Stimulated activated CD4-positive, alpha-beta T cell treated with anti-CD3 and anti-CD28 coated beads, Interleukin-1b, Interleukin-23, amount 100 ng/mL, for 1 hour (primary cell): ENCODE measurements at places on chromosomes 11 and 22.
A peak's percentile ranks its signal among the peaks of the same experiment; 100 is the strongest.

- no peak for DNase-seq
Measured at GRCh38 chr11:61489833-61490721, 18.5 kb upstream of the LRRC10B start.

DNA sequence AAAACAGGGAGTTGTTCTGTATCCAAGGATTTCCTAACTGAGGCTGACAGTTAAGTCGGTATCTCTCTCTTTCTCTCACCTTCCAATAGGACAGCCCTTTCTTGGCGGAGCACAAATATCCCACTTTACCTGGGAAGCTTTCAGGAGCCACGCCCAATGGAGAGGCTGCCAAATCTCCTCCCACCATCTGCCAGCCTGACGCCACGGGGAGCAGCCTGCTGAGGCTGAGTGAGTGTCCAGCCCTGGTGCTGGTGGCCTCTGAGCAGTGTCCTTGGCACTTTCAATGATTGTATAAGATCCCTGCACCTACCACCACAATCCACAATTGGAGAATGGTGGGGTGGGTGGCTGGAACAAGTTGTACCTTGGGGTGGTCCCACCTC, 33.7 kb downstream of the CYB5R2 start:
- DNase-seq: no peak

- no peak for DNase-seq
Measured at GRCh38 chr11:34124885-34125668, 19.6 kb downstream of the NAT10 start.

- no peak for DNase-seq
Measured at GRCh38 chr11:59224351-59224928, 11.7 kb upstream of the MPEG1 start.

GRCh38 chr11:2481253-2481652, 36.4 kb downstream of the KCNQ1 start:
- no peak for DNase-seq

GRCh38 chr11:95788921-95789505, 569 bp downstream of the FAM76B start:
- peak; percentile 2 for DNase-seq

DNA sequence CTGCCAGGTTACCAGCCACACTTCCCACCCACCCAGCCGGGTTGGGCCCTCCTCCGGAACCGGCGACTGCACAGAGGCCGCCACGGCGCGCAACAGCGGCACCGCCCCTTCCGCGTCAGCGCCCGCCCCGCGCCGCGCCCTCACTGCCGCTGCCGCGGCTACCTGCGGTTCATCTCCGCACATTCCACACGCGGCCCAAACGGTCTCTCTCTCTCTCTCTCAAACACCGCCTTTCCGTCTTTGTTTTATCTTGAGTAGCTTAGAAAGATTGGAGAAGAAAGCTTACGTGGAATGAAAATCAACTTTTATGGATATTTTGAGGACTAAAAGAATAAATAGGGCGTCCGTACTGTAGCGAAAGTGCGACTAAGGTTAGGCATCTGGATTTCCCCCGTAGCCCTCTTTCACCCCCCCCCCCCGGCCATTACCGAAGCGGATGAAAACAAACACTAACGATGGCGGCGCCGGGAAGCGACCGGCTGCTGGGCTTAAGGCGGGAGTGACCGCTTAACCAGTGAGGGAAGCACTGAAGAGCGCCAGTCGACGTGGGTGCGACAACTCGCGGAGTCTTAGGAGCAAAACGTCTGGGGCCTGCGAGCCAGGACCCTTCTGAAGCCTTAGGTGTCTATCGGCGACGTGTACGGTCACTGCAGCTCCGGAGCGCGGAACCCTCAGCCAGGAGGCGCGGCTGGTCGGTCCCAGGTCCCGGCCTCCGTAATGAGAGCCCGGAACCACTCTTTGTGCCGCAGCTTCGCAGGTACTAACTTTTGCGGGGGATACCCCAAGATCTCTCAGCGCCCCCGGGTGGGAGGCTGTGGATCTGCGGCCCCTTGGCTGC, at the start of the genes ATG13 and HARBI1:
Gene ATG13 (plus strand): TSS at position 420 of the 838 bp plus-strand sequence. CDS start 26,739 bp downstream, outside the sequence.
Gene HARBI1 (minus strand): TSS at position 94 of the 838 bp plus-strand sequence. CDS start 990 bp downstream, outside the sequence.
- DNase-seq: peak; percentile 88

DNA sequence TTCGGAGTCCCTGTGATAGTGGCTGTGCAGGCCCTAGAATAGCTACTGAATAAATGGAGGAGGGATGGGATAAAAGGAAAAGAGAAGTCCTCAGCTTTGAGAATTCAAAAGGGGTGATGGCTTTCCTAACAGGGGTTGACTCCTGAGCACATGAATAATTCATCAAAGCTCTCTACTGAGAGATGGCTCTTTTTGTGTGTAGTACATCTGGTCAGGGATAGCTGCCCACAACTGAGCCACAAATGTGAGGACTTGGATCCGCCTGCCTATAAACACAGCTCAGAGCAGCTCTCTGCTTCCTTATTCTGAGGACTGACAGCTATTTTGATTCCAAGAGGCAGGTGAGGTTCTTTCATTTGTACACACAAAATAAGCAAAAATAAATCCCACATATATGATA, 82.3 kb downstream of the USP35 start:
- DNase-seq: no peak

DNA sequence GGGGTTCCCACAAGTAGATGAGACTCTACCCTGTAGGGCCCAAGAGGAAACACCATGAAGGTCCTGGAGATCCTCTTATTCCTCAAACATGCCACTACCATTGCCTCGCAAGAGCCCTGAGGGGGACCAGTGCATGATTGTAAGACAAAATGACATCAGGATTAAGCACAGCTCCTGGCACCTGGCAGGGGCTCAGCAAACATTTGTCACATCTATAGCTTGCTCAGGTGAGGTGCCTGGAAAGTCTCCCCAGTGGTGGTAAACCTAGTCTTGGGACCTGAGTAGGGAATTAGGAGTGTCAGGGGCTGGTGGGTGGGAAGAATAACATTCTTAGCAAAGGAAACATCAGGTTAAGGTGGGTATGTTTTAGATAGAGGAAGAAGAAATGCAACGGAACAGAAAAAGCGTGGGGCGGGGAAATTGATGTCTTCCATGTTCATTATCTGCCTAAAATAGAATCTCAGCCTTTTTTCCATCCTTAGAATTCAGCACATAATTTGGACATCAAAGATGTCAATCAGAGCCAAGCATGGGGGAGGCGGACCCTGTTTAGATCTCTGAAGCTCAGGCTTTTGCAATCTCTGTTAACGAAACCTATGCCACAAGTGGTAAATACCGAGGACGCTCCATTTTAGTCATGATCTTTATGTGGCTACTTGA, 924 bp downstream of the YPEL1 start:
- DNase-seq: no peak

DNA sequence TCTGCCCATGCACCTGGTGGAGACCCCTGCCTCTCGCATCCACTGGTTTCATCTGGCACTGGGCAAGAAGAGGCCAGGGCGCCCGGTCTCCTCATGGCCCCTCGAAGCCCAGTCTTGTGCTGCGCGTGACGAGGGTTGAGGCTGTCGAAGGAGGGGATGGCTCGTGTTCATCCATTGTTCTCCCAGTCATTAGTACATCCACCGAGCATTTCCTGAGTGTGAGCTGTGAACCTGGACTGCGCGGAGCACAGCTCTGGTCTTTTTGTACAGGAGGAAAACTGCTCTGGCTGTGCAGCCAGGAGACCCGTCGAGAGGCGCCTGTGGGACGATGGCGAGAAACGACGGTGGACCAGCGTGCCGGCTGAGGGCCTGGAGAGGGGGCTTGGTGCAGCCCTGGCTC, 6.8 kb downstream of the CACNA1I start:
- DNase-seq: no peak

DNA sequence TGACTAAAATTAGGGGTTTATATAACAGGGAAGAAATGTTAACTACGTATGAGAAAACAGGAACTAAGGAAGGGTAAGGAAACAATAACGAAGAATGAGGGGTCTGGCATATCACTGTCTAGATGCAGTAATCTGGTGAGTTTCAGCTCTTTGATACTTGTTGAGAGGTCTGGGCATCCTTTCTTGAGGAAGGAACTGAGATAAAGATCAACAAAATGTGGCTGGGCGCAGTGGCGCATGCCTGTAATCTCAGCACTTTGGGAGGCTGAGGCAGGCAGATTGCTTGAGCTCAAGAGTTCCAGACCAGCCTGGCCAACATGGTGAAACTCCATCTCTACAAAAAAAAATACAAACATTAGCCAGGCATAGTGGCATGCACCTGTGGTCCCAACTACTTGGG, 2.7 kb downstream of the DCDC1 start:
- DNase-seq: no peak

- DNase-seq: no peak
Measured at GRCh38 chr11:95365348-95365747, 134.3 kb upstream of the SESN3 start.

DNA sequence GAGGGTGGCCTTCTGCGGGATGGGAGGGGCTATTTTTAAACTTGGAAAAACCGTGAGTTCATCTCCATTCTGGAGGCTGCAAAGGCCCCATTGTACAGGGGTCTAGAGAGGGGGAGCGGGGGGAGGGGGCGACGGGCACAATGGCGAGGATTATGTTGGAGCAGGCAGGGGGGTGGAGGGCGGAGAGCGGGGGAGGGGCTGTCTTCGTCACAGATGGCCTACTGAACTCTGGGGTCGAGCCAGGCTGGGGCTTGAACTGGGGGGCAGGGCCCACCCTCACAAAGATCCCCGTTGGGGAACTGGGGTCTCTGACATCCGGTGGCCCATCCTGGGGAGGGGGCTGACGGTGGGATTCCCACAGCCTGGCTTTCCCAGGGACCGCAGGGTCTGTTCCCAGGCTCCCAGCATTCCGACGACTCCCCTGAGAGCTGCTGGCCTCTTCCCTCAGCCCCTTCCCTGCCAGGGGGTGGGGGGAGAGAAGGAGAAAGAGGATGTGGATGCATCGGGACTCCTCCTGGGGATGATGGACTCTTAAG, 3.4 kb upstream of the MCAM start:
- DNase-seq: no peak

GRCh38 chr11:75767793-75768111, 826 bp upstream of the DGAT2 start:
- DNase-seq: no peak

GRCh38 chr11:58775066-58775708, 43.4 kb upstream of the GLYAT start:
- no peak for DNase-seq

DNA sequence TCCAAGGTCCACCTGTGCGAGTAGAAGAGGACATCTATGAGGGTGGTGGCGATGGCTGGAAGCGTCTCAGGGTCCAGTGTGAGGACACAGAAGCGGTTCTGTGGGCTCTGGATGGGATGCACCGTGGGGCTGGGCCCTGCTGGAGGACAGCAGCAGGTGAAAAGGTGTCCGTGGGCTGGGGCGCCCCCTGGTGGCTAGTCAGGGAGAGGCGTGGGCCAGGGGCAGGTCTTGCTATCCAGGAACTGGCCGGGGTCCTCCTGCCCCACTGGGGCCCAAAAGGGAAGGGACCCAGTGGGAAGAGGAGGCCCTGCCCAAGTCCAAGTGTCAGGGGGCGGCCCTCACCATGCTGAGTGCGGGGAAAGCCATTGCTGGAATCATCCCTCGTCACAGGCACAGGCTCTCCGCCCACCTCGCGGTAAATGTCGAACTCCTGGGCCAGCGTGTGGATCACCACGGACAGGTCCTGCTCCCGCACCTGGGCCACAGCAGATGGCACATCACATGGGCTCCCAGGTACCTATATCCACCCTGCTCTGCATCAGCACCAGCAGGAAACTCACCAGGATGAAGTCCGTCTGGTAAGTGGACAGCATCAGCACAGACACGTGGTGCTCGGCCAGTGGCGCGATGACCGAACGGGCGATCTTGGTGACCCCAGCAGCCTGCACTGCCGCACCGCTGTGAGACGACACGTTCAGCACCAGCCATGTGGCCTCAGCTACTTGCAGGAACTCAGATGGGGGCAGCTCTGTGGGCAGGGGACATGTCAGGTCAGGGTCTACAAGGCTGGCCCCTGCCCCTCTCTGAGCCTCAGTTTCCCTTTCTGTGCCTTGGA, 2.3 kb downstream of the CASTOR1 start:
- DNase-seq: peak; percentile 75

- no peak for DNase-seq
Measured at GRCh38 chr11:111930472-111930871, 6.7 kb upstream of the DIXDC1 start.

GRCh38 chr11:65116370-65117205, 913 bp downstream of the ZNHIT2 start:
- DNase-seq: no peak

DNA sequence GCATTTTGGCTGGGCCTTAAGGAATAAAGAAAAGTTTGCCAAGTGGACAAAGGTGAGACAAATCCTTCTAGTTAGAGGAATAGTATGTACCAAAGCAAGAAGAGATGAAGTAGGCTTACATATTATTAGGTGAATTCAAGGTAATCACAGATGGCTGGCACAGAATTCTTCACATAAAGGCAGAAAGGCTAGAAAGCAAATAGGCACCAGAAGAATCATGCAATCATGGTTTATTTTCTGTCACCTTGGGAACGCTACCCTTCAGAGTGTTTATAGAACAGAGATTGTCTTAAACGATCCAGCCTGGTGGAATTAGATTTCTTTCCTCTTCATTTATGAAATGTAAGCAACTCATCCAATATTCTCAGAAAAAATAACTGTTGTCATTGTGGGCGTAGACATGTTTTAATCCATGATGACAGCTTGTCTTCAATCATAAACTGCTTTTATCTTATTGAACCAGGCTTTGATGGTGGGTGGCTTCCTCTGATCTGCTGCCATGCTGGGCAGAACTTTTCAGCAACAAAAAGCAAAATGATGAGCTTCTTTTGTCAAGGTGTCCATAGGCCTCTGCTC, 49.0 kb upstream of the CSNK2A3 start:
- no peak for DNase-seq

DNA sequence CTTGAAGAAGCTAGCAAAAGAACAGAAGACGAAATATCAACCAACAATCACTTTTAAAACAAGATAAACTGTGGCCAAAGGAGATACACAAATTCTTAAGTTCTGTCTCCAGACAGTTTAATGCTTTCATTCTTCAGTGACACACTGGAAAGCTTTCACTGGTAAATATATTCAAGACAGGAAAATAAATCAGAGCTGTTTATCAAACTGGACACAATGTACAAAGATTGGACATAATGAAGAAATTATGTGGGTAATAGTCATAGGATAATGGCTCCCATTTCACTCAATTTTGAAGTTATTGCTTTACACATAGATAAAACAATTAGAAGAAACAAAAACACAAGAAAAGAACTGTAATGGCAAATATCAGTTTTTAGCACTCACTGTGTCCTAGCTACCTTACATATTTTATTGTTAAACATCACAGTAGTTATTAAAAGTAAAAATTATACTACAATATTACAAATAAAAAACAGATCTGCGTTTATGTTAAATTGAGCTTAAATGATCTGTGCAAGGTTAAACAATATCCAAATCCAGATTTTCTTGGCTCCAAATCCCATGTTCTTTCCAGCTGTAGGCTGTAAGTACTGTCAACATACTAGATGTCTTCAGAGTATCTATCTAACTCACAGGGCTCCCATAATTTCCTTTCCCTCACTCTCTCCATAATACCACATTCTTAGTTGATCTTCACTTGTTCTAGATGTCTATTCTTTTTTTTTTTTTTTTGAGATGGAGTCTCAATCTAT, 38.6 kb upstream of the NOX4 start:
- no peak for DNase-seq

DNA sequence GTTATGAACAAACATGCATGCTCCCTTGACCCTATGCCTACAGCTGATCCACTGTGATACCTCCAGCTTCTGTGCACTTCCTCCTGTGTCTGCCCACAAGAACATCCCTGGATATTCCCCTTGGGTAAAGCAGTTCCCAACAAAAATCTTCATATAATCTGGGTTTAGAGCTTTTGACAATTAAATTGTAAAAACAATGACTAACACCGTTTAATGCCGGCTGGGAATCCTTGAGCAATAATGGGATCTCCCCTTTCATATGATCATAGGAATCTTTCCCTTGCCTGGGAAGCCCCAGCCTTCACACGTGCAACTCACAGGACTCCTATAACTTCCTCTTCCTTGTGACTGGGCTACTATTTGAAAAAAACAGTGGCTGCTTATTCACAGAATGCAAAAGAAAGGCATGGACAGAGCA, 6.3 kb upstream of the ZC3H12C start:
- DNase-seq: no peak
